ENCODE measurements at places on chromosomes 6 and 20.

DNA sequence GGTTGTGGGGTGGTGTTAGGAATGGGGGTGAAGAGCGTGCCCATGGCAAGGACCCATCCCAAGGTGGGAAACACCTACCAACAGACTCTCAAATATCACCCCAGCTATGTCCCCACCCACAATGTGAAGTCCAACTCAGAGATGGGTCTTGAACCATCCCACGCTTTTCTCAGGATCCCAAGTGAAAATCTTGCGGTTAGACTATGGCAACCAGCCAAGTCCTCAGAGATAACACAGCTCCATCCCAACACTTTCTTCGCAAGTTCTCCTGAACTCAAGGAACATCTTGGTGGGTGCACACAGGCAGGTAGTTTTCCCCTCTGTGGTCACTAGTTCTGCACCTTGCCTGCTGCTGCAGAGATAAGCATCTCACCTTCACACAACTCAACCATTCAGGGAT is 116.0 kb downstream of the CDC5L start:
- DNase-seq, result no peak

GRCh38 chr6:106539936-106540335 is 89.4 kb downstream of the RTN4IP1 start:
- DNase-seq, result peak; percentile 13

DNA sequence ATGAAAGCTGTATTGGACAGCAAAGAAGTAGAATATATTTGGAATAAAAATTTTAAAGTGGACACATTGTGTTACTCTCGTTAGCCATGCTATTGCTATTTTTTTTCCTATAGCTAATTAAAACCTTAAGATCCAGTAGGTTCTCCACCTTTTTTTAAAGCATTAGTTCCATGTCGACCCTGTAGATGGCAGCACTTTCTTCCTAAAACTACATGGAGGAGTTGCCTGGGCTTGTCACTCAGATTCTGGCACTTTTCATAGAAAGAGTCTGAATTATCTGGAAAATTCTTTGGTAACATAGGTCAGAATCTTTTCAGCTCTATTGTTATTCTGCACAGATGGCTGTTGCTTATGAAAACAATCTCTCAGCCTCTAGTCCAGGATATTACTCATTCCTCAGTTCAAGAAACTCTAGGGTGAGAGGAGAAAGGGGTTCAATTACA is 42.0 kb upstream of the ESR1 start:
- DNase-seq, result peak; percentile 55

DNA sequence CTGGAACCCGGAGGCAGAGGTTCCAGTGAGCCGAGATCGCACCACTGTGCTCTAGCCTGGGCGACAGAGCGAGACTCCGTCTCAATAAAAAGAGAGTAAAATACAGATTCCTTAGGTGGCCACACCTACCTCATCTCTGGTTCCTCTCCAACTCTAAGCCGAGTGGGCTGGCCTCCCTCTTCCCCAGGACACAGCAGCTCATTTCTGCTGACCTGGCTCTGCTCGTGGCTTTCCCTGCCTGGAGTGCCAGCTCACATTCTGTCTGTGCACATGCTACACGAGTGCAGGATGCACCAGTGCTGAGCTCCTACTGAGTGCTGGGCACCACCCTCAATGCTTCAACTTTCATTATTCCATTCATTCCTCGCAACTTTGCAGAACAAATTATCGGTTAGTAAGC is 28.8 kb downstream of the EFCAB8 start:
- DNase-seq, result no peak

- no peak for DNase-seq
Measured at GRCh38 chr6:169852504-169853195, 101.2 kb downstream of the ERMARD start.

DNA sequence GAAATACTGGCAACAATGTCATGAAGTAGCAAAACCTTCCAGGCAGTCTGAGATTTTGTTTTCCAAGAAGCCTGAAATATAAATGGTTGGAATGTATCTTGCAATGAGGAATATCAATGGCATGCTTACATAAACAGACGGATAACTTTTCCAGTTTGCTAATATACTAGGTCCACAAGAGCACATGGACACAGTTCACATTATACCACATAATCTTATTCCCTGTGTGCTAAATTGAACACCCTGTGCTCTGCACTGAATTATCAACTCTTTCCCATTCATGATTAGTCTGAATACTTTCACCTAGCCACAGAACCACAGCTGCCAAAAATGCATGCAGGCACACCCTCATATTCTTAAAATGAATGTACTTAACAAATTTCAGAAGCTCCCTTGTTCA is 274.3 kb downstream of the COL12A1 start:
- DNase-seq, result no peak

- peak; percentile 74 for DNase-seq
Measured at GRCh38 chr20:19212469-19212815, at the start of gene SLC24A3. Gene SLC24A3 (plus strand): TSS chr20:19212642.

Measured in brain (organoid and tissue), 16 donors.